ENCODE measurements at places on chromosomes 3 and 15.

GRCh38 chr3:148879256-148879655 lies 14.2 kb downstream of the CPA3 start:
- DNase-seq = no peak

DNA sequence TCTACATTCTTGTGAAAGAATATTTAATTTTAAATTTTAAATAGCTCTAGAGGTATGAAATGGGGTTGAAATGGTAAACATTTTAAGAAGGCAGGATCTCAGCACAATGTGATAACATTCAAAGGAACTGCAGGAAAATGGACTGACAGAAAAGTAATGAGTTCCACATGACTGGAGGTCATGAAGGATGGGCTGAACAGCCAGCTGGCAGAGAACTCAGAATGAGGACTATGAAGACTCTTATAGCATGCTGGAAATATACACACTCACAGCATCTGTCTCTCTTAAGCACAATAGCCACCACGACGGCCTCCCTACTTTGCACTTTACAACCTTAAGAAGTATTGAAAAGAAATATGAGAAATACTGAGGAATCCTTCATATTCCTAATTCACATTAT lies 94.7 kb downstream of the TNIK start:
- no peak for DNase-seq

DNA sequence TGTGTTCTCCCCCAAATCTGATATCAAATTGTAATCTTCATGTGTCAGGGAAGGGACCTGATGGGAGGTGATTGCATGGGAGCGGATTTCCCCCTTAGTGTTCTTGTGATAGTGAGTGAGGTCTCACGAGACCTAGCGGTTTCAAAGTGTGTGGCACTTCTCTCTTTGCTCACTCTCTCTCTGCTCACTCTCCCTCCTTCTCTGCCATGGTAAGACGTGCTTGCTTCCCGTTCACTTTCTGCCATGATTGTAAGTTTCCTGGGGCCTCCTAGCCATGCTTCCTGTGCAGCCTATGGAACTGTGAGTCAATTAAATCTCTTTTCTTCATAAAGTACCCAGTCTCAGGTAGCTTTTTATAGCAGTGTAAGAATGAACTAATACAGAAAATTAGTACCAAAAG lies 30.6 kb upstream of the OR5H6 start:
- no peak for DNase-seq

GRCh38 chr3:64789111-64789510 lies 101.3 kb upstream of the ADAMTS9 start:
- DNase-seq = no peak

DNA sequence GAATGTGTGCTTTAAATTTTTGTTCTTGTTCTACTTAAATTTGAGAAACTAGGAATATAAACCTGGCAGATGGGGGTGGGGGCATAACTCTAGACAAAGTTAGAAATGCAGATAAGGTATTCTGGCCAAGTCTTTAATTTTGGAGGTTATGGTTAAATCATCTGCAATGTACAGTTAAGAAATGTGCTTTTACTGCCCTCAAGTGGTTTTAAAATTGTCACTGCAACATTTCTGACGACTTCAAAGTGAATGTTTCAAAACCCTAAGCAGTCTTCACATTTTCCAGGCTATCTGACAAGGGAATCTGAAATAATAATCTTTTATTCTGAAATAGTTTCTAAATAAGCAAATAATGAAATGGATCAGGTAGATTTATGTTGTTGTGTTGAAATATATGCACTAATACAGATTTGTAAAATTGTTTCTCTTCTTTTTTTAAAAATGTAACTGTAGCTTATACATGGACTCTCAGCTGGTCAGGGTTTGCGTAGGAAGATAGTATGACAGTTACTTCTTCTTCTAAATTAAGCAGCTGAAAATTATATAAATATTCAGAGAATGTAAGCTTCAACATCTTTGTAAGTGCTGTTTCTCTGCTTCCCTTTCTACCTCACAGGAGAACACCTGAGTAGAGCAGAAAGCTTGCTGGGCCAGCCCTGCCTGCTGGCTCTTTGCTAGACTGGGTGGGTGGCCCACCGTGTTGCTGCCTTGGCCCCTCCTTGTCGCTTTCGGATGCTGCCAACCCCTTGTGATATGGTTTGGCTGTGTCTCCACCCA lies 45.0 kb downstream of the SUCNR1 start:
- peak; percentile 33 for DNase-seq

- no peak for DNase-seq
Measured at GRCh38 chr3:14775011-14775410, 43.8 kb upstream of the FGD5 start.

DNA sequence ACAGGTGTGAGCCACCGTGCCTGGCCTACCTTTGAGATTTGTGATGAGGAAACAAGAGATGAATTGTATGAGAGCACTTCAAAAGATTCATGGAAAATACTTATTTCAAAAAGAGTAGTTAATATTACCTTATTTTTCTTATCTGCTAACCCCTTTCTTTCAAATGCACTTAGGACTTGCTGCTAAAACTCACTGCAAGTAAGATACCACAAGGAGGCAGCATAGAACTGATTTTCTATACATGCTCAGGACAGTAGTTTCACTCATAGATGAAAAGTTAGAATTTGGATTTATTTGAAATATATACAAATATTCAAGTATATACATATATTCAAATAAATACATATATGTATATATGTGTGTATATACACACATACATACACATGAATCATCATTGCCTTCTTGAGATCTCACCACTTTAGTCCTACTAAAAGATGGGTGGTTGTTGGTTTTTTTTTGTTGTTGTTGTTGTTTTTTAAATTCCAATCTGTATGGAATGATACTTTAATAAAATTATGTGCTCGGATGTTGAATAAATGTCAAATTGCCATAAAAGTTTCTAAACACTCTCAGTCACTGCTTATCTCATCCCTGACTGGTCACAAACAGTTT lies 2.4 kb downstream of the CCNDBP1 start:
- DNase-seq = peak; percentile 85

Data from hematopoietic multipotent progenitor cell treated with erythropoietin and hydrocortisone succinate and interleukin-3 and kit ligand, for 15 days (in vitro differentiated cells).